ENCODE measurements at places on chromosomes 13 and 19. TPM values are rescaled to one million over a fixed set of nuclear protein-coding genes. Genes with fewer than 3 reads are reported as not detected.

The DZIP1 gene
- total RNA-seq, result 26.4 TPM

The CHAF1A gene
- 3.7 TPM for total RNA-seq

The IGSF23 gene
- total RNA-seq, result not detected

The THSD8 gene
- total RNA-seq, result 0.43 TPM

The SKA3 gene
- total RNA-seq, result 1.3 TPM

The PABPC3 gene
- under 0.01 TPM for total RNA-seq

The CYP2F1 gene
- not detected for total RNA-seq

The ZNF226 gene
- total RNA-seq, result 32.3 TPM

The YIF1B gene
- 41.0 TPM for total RNA-seq

The FAM124A gene
- total RNA-seq, result under 0.01 TPM

The SIAH3 gene
- total RNA-seq, result not detected

The ZNF256 gene
- 6.3 TPM for total RNA-seq

The EFNB2 gene
- total RNA-seq, result 0.09 TPM
